GM20000 (cell line): ENCODE measurements at places on chromosomes 11 and 22.

DNA sequence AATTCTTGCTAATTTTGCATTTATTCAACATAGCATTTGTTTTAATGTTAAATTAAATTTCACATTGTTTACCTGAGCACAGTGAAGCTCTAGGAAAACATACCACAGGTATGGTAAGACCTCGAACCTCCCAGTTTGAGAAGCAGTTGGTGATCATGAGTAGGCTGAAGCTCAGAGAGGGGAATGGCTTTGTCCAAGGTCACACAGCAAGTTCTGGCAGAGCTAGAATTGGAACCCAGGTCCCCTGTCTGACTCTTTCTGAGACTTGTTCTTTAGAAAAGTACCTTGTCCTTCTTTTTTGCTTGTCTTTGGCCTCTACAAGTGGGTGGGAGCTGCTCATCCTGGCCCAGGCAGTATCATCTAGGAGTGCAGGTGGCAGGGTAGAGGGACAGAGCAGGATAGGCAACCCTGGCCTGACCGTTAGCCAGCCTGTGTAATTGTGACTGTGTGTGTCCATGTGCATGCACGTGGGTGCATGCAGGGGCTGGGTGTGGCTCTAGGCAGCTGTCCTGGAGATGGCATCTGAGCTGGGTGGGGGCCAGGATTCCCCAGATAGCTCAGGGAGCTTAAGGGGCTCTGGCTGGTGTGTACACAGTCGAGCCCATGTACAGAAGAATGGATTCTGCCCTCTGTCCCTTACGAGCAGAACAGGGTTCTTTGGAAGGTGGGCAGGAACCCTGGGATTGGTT, 21.6 kb downstream of the PHLDB1 start:
- DNase-seq = no peak

DNA sequence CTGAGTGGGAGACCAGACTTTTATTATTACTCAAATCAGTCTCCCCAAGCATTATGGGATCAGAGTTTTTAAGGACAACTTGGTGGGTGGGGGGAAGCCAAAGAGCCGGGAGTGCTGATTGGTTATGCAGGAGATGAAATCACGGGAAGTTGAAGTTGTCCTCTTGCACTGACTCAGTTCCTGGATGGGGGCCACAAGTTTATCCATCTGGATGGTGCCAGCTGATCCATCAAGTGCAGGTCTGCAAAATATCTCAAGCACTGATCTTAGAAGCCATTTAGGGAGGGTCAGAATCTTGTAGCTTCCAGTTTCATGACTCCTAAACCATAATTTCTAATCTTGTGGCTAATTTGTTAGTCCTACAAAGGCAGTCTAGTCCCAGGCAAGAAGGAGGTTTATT, 53.5 kb upstream of the LMO1 start:
- DNase-seq = no peak

DNA sequence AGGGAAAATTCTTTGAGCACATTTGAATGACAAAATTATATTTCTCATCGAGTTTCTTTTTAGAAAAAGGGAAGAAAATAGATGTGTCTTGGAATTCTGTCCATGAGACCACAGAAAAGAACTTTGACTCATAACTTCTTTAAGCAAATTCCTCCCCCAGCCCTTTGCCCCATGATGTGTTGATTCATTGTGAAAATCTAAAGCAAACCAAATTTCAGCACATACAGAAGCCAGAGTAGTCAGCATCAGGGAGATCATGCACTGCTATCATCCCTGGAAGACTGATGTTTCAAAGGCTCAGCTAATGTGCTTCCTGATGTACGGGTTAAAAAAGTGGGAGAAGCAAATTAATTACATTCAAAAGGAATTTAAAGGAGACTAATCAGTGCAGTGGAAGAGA, 159.7 kb downstream of the FAT3 start:
- DNase-seq = no peak

- no peak for DNase-seq
Measured at GRCh38 chr22:40241200-40241763, 63.6 kb downstream of the TNRC6B start.

DNA sequence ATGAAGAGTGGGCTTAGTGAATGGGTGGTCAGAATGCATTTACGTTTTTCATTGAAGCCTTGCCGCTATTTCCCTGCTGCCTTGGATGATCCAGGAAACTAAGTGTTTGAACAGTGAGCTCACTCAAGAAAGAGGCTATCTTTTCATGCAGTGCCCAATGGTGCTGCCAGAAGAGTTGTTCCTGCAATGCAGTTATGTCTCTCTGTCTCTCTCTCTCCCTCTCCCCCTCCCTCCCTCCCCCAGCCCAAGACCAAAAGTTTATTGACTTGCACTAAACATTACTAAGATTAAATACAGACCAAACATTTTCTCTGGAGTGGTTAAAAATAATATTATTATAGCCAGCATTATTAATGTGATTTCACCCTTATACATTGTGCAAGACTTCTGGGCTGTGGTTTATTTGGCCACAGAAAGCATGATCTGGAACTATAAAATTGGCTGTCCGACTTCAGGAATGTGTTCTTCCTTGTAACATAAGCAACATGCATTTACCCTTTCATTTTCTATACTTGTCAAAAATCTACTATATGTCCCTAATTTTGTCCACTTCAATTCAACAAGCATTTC, 6.6 kb upstream of the FUT4 start:
- no peak for DNase-seq

DNA sequence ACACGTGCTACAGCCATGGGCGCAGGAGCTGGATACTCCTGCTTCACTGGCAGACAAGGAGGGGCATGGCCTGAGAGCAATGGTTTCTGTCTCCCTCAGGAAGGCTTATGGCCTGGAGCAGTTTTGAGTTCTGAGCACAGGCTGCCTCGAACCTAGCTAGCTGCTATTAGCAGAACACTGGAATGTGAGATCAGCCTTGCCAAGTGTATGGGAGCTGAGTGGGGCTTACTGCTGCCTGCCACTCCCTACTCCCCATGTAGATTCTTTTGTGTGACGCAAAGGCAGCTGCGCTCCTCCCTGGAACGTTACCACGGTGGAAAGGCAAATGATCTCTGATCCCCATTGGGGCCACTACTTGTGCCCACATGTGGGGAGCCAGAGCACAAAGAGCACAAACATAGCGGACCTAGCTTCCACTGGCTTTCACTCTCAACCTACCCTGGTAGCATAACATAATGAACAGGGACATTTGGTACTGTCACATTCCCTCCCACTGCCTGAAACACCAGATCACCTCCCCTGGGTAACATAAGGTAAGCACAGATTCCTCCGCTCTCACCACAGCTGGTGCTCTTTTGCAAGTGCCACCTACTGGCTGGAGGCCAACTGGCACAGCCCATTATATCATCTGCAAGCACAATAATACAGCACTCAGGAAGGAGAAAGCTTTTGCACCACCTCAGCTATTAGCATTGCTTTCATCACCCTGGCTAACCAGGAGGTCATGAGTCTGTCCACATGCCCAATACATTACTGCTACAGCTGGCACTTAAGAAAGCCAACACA, 84.6 kb upstream of the GUCY1A2 start:
- DNase-seq = no peak

DNA sequence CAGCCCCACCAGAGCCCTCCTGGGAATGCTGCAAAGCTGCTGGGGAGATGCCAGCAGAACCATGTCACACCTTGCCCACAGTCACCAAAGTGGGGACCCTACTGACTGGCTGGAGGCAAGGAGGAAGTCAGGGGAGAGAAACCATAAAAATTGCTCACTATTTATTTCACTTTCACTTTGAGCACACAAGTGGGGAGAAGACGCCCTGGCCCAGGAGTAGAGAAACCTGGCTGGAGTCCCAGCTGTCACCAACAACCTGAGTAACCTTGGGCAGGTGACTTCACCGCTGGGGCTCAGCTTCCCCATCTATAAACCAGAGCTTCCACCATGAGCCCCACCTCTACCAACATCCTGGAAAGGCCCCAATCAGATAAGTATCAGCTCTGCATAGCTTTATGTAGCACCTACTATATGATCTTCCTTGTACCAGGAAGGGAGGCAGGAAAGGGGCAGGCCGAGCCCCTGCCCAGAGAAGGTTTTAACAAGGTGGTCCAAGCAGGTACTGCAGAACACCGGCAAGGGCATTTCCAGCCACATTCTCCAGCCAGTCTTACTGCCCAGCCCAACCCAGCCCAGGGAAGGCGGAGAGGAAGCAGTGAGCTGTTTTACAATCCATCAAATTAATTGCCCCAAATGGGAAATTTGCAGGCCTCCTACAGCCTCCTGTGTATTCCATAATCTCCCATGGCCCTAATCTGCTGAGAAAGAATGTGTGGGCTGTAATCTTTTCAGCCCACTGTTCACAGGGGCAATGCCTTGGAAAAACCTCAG, 27.6 kb downstream of the PLEKHA7 start:
- peak; percentile 76 for DNase-seq

DNA sequence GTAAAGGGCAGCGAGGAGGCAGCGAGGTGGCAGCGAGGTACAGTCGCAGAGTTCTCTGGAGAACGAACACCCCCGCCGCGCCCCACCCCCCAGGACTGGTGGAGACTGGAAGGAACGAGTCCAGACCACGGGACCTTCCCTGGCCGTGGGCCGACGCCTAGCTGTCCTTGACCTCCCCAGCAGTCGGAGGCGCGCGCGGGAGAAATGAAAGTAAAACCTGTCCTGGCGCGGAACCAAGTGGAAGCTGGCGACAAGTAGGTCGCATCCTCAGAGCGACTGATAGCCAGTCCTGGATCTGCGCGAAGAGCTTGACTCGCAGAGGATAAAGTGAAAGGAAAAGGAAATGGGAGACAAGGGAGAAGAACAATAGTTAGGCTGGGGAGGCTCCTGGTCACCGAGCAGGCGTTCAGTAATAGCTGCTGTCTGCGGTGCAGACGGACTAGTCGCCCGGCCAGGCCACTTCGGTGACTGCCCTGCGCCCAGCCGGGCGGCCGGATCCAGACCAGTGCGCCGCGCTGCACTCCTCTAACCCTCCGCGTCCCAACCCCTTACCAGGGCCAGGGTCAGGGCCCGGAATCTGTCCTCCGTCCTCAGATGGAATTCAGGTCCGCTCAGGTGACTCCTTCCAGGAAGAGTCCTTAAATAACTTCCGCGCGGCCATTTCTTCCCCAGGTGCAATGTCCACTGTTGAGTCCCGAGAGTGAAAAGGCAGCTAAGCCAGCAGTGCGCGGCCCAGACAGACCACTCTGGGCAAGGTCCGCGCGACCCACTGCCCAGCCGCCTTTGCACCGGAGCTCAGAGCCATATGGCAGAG, 1.9 kb upstream of the ADM start:
- DNase-seq = peak; percentile 56

DNA sequence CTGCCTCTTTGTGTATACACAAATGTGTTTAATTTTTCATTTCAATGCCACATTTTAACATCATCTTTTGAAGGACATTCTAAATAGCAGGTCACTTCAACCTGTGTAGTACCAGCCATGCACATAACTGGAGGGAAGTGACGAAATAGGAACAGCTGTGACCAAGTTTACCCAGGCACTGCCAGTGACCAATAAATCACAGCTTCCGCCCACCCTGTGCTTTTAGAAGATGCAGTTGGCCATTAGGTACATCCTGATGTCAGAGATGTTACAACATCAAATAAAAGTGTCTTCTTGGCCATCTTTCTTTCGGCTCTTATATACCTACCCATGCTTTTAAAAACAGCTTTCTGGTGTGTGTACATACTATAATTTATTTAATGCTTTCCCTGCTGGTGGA, 7.8 kb downstream of the LDLRAD3 start:
- no peak for DNase-seq

GRCh38 chr11:83711106-83711527, 424.9 kb upstream of the CCDC90B start:
- no peak for DNase-seq

- DNase-seq = no peak
Measured at GRCh38 chr11:103970701-103971249, 65.7 kb upstream of the DDI1 start.

DNA sequence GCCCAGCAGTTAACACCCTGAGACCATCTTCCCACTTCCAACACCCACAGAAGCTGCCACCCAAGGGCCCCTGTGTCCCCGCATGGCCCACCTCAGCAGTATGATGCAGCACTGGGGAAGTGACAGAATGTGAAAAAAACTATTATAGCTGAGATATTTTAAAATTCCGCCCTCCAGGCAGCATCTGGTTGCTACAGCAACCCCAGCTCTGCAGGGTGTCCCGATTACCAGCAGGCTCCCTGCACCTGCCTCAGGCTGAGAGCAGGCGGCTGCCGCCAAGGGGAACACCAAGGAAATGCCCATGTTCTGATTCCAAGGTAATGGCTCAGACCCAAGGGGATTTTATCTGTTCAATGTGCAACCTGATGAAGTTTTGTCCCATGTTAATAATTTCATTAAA, 10.5 kb upstream of the TMEM121B start:
- no peak for DNase-seq

- no peak for DNase-seq
Measured at GRCh38 chr11:123404676-123405075, 25.4 kb upstream of the GRAMD1B start.

DNA sequence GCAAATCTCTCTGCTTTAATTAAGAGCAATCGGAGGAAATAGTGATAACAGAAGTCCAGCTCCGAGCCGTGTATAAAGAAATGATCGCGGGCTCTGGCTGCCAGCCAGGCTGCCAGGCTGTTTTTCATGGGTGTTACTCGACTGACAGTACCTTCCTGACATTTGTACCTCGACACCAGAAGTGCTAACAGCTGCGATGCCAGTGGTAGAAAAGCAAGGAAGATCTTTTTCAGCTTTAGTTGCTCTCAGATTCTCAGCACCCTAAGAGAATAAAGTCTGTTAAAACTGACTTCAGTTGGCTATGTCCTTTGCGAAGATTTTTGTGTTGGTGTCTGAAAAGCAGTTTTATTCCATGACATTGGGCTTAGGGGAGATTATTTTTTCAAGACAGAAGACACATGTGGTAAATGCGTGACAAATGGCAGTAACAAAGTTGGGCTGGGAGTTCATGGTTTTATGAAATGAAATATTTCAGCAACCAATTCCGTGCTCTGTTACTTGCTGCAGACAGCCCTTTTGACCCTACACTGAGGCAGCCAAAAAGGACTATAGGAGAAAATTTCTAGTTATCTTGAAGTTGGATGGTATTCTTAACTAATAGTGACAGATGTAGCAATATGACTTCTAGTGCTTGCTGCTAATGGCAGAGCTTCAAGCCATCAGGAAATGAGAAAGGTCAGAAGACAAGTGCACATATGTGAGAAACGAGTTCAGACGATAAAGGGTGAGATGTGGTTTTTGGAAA, 296.2 kb downstream of the CNTN5 start:
- no peak for DNase-seq
